ENCODE measurements at places on chromosomes 12 and 14.

- no peak for DNase-seq
Measured at GRCh38 chr12:76552343-76552938, 7.1 kb downstream of the OSBPL8 start.

DNA sequence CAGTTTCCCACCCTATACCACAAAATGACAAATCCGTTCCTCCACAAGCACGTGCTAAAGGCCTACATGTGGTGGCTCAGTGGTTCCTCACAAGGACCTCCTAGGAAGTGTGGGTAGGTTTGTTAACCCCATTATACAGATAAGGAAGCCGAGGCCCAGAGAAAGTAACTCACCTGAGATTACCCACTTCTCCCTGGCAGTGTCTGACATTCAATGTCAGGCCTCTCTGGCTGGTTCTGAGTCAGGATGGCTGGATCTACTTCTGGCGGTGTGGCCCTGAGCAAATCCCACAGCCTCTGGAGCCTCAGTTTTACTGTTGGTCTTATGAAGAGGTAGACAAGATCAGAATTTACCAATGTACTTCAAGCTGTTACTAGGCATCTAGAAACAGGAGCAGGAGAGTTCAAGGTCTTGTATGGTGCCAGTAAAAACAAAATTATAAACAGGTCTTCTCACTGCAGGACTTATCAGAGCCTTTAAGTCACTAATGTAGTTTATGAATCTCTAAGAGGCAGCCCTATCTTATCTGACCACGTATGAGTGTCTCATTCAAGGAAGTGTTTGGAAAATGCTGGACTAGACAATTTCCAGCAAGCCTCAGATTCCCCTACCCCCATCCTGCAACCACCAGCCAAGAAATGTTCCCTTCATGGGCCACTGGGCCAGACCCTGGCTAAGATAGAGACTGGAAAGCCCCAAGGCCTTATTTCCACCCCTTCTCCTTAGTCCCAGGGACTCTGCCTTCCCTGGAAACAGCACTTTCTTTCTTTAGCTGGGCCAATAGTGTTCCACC lies 4.2 kb downstream of the HSPB8 start:
- no peak for DNase-seq

DNA sequence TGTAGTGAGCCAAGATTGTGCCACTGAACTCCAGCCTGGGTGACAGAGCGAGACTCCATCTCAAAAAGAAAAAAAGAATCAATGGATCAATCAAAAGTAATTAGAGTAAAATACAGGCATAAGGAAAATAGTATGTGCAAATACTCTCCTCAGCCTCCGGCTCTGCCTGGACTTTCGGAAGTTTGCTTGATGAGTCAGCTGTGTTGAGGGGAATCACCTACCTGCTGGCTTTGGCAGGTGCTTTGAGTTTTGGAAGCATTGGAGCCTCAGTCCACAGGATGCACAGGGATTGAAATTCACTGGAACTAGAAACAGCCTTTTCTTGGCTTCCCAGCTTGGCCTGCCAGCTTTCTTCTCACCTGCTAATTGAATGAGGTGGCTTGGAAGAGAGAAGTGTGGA lies 268.2 kb downstream of the PCNX1 start:
- DNase-seq: no peak

DNA sequence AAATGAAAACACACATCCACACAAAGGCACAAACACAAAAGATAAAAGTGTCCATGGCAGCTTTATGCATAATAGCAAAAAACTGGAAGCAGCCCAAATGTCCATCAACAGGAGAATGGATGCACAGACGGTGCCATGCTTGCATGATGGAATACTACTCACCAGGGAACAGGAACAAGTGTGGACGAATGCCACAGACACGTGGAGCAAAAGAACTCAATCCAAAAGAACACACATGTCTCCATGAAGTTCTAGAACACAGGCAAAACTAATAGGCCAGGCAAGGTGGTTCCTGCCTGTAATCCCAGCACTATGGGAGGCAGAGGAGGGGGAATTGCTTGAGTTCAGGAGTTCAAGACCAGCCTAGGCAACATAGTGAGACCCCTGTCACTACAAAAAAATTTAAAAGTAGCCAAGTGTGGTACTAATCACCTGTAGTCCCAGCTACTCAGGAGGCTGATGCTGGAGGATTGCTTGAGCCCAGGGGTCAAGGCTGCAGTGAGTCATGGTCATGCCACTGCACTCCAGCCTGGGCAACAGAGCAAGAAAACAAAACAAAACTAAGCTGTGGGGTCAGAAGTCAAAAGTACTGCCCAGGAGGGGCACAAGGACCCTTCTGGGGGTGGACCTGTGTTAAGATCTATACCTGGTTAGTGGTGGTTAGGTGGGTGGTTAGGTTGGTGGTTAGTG lies 7.3 kb upstream of the TMEM119 start:
- DNase-seq: no peak

DNA sequence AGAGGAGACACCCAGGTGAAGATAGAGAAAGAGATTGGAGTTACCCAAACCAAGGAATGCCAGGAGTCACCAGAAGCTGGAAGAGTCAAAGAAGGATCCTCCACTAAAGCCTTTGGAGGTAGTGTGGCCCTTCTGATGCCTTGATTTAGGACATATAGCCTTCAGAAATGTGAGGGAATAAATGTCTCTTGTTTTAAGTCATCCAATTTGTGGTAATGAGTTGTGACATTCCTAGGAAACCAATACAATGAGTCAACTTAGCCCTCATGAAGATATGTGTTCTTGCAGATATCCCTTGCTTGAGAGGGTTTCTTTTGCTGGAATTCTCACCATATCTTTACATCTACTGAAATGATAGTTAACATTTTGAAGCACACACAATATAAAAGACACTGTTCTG lies 58.8 kb downstream of the CCER1 start:
- no peak for DNase-seq

GRCh38 chr12:82438356-82438755 lies 80.0 kb downstream of the METTL25 start:
- DNase-seq: no peak

- DNase-seq: no peak
Measured at GRCh38 chr14:48731260-48731659, 854.9 kb downstream of the RPS29 start.

DNA sequence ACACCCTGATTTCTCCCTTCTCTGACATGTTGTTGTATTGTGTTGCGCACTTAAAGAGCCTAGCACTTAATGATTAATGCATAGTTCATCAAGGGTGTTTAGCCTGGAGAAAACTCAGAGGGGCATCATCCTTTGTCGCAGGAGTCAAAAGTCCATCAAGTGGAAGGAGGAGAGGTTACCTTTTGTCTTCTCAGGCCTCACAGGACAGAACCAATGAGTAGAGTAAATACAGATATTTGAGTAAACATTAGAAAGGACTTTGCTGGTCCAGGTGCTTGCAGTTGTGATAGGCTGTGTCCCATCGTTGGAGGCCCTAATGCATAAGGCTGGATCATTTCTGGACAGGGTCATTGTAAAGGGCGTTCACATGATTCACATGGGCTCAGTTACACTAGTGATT lies 430.9 kb downstream of the PCNX1 start:
- no peak for DNase-seq

GRCh38 chr14:98551028-98551427 lies 721.0 kb downstream of the BCL11B start:
- no peak for DNase-seq

- DNase-seq: no peak
Measured at GRCh38 chr14:51865953-51866747, 5.7 kb downstream of the GNG2 start.

DNA sequence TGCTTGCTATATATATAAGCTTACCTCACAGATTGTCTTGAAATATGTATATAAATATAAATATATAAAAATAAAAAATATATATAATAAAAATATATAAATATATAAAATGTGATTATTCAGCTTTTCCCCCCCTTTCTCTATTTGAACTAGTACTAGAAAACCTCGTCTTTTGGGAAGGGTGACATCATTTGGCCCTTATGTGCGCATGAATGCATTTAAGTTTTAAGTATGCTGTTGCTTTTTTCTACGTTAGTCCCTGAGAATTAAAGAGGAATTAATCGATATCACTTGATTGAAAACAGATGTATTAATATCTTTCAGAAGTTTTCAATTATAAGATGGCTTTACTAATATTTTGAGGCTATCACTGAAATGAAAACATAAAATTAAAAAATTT lies 69.9 kb downstream of the RAD51B start:
- no peak for DNase-seq

GRCh38 chr12:70711831-70712230 lies 74.6 kb upstream of the PTPRB start:
- no peak for DNase-seq

GRCh38 chr14:92421751-92422150 lies 91.8 kb upstream of the RIN3 start:
- no peak for DNase-seq

DNA sequence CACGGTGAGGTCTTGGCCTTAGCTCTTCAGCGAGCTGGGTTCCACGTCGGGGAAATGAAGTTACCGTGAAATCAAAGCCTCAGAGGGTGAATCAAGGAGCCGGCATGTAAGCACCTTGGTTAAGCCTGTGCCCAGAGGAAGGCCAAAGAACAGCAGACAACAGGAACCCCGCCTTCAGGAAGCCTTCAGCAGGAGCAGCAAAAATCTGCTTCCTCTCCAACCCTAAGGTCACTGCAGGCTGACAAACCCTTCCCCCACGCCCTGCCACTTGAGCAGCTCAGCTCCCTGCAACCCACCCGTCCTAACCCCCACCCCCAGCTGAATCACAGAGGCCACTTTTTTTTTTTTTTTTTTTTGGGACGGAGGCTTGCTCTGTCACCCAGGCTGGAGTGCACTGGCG lies 72.9 kb upstream of the LTA4H start:
- DNase-seq: peak; percentile 71

DNA sequence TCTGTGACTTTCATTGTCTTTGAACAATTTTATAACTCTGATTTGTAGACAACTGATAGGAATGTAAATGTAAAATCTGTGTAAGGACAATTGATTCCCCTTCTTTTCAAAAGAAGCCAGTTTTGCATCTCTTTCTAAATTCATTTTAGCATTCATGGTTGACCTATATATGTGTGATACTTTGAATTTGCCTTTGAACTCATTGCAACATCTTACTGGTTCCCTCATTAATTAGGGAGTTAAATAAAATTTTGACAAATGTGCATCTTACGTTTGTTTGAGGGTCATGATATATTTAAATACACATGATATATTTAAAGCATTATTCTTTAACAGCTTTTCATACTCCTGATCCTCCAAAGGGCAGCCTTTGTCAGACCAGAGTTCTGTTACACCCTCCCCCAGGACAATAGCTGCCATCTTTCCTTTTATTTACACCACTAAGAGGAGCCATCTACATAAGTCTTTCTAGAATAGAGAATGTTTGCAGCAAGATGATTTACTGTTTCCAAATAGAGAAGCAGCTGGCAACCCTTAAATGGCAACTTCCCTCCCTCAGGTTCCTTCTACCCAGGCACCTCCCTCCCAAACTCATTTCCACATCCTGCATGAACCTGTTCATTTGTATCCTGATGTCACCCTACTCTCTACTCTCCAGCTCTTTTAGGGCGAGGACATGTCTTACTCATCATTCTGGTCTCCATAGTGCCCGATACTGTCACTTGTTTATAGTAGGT lies 40.2 kb upstream of the APPL2 start:
- DNase-seq: peak; percentile 2

DNA sequence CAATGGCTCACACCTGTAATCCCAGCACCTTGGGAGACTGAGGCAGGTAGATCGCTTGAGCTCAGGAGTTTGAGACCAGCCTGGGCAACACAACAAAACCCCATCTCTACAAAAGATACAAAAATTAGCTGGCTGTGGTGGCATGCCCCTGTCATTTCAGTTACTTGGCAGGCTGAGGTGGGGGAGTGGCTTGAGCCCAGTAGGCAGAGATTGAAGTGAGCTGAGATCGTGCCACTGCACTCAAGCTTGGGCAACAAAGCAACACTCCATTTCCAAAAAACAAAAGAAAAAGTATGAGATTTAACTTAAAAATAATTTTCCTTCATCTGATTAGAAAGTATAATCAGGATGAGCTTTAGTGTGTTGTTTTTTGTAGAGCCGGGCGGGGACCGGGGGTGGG lies 47.9 kb upstream of the BCAT1 start:
- DNase-seq: no peak

DNA sequence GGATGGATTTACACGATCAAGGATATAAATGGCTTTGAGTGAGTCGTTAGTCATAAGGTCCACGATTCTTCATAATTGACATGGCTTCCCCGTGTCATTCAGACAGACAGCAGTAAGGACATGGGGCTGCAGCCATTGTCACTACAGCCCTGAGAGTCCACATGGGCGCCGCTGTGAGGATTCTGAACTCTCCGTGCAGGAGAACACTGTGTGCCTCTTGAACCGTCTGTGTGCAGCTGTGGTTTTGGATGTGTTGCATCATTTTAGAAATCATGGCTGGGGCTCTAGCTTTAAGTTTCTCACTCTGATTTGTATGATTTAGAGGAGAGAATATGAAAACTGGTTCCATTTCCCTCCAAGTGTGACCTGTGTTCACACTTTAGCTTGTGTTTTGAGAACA lies 47.2 kb downstream of the NPAS3 start:
- DNase-seq: no peak

DNA sequence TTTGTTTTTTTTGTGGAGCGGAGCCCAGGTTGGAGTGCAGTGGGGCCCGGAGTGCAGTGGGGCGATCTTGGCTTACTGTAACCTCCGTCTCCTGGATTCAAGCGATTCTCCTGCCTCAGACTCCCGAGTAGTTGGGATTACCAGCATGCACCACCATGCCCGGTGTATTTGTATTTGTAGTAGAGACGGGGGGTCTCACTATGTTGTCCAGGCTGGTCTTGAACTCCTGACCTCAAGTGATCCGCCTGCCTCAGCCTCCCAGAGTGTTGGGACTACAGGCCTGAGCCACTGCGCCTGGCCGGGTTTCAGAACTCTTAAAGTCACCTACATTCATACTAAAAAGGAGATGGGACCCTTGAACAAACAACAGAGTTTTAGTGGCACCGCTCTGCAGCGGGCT lies 52.7 kb downstream of the KRT80 start:
- DNase-seq: no peak

DNA sequence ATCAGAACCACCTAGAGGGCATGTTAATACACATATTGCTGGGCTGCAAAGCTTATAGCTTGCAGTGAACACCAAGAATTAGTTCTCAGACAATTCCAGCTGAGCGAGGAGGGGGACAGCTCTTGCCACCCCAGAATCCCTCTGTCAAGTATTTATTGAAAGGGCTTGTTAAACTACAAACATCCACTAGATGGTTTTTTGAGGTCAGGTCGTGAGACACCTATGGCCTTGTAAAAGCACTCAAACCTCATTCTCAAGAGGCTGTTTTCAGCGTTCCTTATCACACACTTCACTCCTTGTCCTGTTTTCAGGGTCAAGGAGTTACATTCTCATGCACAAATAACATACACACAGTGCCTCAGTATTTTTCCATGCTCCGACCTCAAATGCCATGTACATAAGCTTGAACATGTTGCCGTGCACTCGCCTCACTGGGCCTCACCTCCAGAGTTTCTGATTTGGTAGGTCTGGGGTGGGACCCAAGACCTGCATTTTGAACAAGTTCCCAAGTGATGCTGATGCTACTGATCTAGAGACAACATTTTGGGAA lies 98.8 kb upstream of the PTPRR start:
- no peak for DNase-seq

DNA sequence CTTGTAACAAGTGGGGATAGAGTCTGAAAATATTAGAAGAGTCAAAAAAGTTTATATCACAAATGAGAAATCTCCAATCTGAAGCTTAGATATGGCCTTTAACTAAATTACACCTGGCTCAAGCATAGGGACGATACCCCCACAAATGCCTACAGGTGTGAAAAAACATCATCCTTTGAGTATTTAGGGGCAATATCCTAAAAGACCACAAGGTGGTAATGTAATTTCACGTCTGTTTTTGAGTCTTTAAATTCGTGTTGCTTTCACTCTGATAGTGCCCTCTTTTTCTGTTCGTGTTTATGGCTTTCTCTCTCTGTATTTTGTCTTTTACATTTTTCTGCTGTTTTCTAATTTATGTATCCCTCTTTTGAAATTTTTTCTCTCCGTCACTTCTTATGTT lies 84.3 kb downstream of the ETNK1 start:
- no peak for DNase-seq

All from KG1 (cell line).